Mesangial cell (primary cell): ENCODE measurements at places on chromosomes 3 and 15. TPM values are rescaled to one million over a fixed set of nuclear protein-coding genes. Genes with fewer than 3 reads are reported as not detected.

Gene LRRN1
- 1.1 and 1.6 TPM in 2 replicates for total RNA-seq

Gene CATSPER2
- total RNA-seq: 0.25 and 0.33 TPM in 2 replicates

Gene SLC41A3
- 37.0 and 62.7 TPM in 2 replicates for total RNA-seq

Gene FOXB1
- total RNA-seq: not detected in 2 replicates

Gene CHRNA5
- total RNA-seq: 1.8 and 6.0 TPM in 2 replicates

Gene TRAIP
- 3.4 and 11.9 TPM in 2 replicates for total RNA-seq

Gene PP2D1
- total RNA-seq: not detected in 2 replicates

Gene UTS2B
- total RNA-seq: 0.13 and 0.33 TPM in 2 replicates

Gene CTXN2
- total RNA-seq: under 0.01 TPM in 1 of 2 replicates, not detected in the other

Gene GP9
- total RNA-seq: not detected in 2 replicates

Gene FBXW12
- total RNA-seq: 0.25 TPM in 1 of 2 replicates, not detected in the other

Gene GOLGA8Q
- total RNA-seq: not detected in 2 replicates

Gene C2CD4B
- total RNA-seq: not detected in 2 replicates

Gene GOLGA8M
- total RNA-seq: 0.25 TPM in 1 of 2 replicates, not detected in the other

Gene ATP13A5
- not detected in 2 replicates for total RNA-seq

Gene MUSTN1
- total RNA-seq: not detected in 2 replicates

Gene SLC51A
- not detected in 2 replicates for total RNA-seq

Gene NRG4
- not detected in 2 replicates for total RNA-seq

Gene UBP1
- total RNA-seq: 35.6 and 36.7 TPM in 2 replicates

Gene MME
- 4.4 and 9.0 TPM in 2 replicates for total RNA-seq

Gene NMNAT3
- total RNA-seq: 2.1 and 16.9 TPM in 2 replicates

Gene CCR8
- total RNA-seq: not detected in 2 replicates

Gene PPP2R3A
- total RNA-seq: 9.6 and 10.4 TPM in 2 replicates

Gene XCR1
- total RNA-seq: not detected in 2 replicates

Gene TEX55
- not detected in 2 replicates for total RNA-seq
